ENCODE measurements at places on chromosomes 6 and 20.

DNA sequence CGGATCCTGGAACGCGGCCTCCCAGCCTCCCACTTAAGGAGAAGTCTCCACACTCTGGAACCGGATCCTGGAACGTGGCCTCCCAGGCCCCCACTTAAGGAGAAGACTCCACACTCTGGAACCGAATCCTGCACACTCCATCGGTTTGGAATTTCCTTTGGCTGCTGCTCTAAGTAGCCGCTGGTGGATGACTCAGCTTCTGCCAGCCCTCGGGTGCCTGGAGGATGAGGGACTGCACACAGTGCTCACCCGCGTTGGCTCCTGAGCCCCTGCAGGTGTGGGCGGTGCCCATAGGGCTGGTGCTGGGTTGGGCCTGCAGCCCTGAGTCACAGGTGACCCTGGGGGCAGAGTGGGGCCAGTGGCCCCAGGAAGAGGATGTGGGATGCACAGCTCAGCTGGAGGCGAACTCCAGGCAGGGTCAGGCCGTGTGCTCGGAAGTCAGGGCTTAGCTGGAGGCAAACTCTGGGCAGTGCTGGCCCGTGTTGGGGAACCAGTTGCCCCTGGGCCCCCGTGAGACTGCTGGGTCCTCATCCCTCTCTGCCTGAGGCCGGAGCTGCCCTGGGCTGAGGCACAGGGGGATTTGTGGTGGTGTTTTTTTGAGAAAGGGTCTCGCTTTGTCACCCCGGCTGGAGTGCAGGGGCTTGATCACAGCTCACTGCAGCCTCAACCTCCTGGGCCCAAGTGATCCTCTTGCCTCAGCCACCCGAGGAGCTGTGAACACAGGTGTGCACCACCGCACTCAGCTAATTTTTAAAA lies 13.9 kb upstream of the TNFRSF6B start:
- DNase-seq, result no peak

DNA sequence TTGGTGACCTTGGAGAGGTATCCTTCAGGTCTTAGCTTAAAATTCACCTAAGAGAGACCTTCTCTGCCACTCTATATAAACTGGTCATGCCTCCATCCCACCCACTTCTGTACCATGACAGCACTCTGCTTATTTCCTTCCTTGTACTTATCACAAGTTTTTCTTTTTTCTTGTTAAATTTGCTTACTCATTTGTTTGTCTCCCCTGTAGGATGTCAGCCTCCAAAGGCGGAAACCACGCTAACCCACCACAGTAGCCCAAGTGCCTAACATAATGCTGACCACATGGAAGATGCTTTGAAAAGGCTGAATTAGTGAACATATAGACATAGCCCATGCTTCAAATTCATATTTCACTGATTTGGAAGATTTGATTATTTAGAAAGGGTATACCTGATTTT lies 5.4 kb downstream of the BMP6 start:
- DNase-seq, result no peak

GRCh38 chr6:168078943-168079405 lies at the start of gene FRMD1:
Gene FRMD1 (minus strand): TSS chr6:168079212. CDS start chr6:168079094, 118 bp downstream.
- DNase-seq, result no peak

- DNase-seq, result no peak
These were observed 53.4 kb downstream of the PTCHD4 start for GRCh38 chr6:48057601-48058000.

GRCh38 chr6:33880766-33881165 lies 77.0 kb upstream of the MLN start:
- no peak for DNase-seq

GRCh38 chr20:14716351-14716801 lies 379.0 kb upstream of the FLRT3 start:
- no peak for DNase-seq

DNA sequence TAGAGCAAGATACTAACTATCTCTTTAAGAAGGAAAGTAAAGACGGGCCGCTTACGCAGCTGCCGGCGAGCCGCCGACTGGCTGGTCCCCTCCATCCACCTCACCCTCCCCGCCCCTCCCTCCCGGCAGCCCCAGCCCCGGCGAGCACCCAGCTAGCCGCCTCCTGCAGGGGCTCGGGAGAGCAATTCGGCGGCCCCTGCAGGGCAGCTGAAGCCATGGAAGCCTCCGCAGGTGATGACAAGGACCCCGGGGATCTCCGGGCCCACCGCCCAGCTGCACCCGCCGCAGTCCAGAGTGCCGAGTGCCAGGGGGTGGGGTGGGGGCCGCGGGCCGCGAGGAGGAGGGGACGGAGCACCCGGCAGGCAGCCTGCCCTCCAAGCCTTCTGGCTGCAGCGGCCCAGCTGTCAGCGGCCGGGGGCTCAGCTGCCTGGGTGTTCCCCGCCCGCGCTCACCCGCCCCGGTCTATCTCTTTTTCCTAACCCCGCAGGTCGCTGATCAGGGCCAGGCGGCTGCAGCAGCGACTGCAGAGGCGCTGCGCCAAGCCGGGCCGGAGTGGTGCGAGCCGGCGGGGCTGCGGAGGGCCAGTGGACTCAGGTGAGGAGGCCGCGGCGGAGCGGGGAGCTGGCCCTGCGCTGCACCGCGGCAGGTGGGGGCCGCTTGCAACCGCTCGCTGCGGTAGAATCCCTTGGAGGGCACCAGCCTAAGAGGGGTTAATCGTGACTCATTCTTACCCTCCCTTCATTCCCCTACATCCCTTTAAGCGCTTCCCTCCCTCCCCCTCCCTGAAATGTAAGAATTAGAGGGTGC lies at the start of gene SNPH:
Gene SNPH (plus strand): TSS at position 128 of the 807 bp plus-strand sequence. CDS start 29,946 bp downstream, outside the sequence.
- DNase-seq, result no peak

DNA sequence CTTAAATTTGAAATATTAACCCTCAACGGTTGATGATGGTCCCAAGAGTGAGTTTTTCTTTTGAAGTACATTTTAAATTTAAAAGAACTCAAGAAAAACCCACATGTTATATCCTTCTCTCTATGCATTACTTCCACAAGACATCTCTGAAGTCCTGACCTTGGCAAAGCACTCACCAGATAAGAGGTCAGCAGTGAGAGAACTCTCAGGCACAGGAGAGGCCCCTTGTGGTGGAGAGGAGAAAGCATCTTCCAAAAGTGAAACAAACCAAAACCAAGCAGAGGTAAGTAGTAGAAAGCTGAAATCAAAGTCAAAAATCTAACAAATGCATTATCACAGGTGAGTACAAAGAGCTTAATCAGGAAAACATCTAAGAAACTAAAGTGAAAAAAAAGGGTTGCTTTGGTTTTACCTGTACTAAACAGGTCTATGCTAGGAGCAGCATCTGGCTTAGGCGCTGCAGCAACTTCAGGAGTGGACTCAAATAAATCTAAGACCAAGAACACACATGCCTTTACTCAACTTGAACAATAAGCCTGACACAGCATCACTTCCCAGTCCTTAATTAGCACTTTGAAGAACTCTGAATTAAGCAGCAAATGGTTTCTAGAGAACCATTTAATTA lies 80.5 kb downstream of the PRSS35 start:
- DNase-seq, result no peak

DNA sequence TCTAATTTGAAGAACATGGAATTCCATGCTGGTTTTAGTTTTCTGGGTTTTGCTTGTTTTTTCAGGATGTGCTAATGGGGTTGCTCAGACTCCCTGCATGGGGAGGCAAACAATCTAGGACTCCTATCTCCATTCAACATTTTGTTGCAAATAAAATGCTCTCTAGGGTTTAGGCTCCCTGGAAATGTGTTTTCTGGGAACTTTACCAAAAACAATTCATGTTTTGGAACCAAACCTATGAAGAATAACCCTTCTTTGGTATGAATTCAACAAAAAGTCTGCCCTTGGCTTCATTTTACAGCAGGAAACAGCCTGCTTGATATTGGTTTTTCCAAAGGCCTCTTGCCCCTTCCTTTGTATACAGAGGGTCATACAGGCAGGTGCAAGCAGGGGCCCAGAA lies 217.7 kb downstream of the FOXA2 start:
- DNase-seq, result no peak

DNA sequence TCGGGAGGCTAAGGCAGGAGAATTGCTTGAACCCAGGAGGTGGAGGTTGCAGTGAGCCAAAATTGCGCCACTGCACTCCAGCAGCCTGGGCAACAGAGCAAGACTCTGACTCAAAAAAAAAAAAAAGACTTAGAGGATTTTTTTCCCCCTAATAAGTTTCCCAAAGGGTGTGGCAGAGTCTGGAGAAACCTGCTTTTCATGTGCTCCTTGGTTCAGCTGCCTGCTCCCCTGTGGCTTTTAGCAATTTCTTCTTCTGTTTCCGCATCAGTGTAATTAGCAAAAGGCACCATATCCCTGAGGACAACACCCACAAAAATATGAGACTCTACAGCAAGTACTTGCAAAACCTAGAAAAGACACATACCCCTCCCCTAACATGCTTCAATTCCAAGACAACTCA lies 28.6 kb upstream of the ZNF133 start:
- DNase-seq, result no peak

- DNase-seq, result no peak
These were observed 732 bp downstream of the HRH3 start for GRCh38 chr20:62219101-62219991.

DNA sequence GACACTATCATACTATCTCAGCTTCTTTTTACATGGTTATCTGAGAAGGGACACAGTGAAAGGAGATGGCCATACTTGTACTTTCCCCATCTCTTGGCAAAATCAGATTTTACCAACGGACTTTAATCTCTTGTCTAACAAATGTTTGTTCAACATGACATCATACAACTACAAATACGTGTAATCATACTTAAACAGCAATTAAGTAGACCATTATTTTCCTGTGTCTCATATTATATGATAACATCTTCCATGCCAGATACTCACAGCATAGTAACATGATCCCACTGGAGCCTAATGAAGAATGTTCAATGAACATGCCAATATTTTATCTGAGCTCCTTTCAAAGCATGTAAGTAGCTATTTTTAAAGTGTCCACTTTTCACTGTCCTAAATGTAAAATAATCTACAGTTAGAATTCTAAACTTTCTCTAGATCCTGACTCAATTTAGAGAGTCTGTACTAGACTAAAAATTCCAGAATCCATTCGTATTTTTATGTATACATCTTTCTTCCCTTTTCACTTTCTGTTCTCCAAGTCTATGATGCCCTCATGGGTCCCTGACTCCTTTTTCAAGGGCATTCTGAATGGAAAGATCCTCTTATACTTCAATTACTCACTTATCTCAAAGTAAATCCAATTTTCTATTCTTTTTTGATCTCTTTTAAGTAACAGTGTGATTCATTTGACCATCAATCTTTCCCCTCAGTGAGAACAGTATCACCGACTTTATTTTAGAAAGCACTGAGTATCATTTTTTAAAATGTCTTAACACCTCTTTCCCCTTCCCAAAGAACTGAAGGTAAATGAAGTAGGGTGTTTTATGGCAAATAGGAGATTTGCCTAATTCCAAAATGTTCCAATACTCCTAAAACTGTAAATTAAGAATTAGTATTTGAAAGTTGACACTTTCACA lies 133.5 kb downstream of the CDK19 start:
- no peak for DNase-seq

DNA sequence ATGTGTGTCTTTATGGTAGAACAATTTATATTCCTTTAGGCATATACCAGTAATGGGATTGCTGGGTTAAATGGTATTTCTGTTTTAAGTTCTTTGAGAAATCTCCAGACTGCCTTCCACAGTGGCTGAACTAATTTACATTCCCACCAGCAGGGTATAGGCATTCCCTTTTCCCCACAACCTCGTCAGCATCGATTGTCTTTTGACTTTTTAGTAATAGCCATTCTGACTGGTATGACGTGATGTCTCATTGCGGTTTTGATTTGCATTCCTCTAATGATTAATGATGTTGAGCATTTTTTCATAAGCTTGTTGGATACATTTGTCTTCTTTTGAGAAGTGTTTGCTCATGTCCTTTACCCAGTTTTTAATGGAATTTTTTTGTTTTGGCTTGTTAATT lies 5.3 kb upstream of the TASP1 start:
- DNase-seq, result no peak

DNA sequence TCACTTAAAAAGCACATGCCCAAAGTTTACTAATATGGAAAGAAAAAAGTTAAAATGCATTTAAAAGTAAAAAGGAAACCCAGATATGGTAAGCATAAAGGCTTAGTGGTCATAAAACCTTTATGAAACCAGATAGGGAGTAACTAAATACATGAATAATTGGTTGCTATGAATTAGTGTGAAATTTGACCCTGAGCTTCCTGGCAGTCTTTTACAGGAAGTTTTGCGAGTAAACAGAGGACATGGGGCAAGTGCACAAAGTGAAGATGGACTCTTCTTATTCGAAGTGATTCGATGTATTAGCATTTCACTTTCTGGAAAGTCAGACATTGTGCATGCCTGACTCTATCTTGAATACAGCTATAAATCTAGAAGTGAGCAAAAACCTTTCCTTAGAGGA lies 90.9 kb upstream of the MLIP start:
- DNase-seq, result no peak

- DNase-seq, result no peak
These were observed 751.1 kb downstream of the DHX35 start for GRCh38 chr20:39713076-39713840.

DNA sequence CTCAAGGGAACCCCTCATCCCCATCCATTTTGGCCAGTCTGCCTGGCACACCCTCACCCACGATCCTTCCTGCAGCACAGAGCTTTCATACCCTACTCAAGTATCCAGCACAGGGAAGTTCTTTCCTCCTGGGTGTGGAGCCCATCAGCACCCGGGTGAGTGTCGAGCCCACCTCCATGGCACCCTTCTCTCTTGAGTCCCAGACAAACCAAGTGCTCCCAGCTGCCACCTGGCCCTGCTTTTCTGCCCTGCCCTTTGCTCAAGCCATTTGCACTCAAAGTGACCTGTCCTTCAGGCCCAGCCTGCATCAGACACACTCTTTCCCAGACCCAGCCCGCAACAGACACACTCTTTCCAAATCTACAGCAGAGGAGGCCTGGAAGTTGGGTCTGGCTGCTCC lies 257.2 kb downstream of the DLL1 start:
- no peak for DNase-seq

- DNase-seq, result no peak
These were observed 148.7 kb downstream of the DOK5 start for GRCh38 chr20:54623991-54624569.

DNA sequence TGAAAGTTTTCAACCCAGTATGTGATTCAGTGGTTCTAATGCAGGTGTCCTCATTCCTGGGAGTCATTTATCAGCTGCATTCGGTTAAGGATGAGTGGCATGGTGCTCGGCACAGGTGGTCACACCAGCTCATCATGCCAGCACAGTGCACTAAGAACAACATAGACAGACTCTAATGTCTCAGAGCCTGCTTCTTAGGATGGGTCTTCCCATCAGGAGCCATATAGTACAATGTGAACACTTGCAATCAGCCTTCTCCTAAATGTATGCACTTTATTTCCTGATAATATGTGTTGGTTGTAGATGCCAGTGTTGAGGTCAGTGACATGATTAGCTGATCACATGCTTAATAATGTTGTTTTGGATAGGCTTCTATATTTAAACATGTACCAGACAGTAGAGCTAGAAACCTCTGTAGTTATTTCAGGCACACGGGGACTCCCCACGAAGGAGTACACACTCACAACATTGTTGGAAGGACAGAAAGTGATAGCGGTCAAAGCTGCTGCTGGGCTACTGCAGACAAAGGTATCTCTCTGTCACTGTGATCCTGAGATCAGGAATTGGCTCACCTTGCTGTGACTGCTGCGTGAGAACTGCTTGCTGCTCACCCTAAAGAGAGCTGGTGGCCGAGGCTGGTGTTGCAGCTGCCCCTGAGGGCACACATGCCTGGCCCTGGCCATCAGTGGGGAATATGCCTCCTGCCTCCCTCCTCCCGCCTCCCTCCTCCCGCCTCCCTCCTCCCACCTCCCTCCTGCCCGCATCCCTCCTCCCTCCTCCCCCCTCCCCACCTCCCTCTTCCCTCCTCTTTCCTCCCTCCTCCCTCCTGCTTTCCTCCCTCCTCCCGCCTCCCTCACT lies 195.4 kb downstream of the SMOC2 start:
- DNase-seq, result no peak

GRCh38 chr20:47262008-47262364 lies 94.5 kb downstream of the ZMYND8 start:
- no peak for DNase-seq

- DNase-seq, result no peak
These were observed 74.0 kb downstream of the SOBP start for GRCh38 chr6:107563694-107564588.
